Activated CD8-positive, alpha-beta T cell treated with anti-CD3 and anti-CD28 coated beads, Interleukin-2, amount 10 ng/mL, durations not matched to agents 7 days and 5 days (primary cell): ENCODE measurements at places on chromosomes 1 and 21. TPM values are rescaled to one million over a fixed set of nuclear protein-coding genes. Genes with fewer than 3 reads are reported as not detected.

ATG4C gene
- total RNA-seq, result 10.0 TPM

ZYG11A gene
- total RNA-seq, result 0.13 TPM

PLA2G4A gene
- total RNA-seq, result not detected

KNCN gene
- not detected for total RNA-seq

CDA gene
- not detected for total RNA-seq

DNA sequence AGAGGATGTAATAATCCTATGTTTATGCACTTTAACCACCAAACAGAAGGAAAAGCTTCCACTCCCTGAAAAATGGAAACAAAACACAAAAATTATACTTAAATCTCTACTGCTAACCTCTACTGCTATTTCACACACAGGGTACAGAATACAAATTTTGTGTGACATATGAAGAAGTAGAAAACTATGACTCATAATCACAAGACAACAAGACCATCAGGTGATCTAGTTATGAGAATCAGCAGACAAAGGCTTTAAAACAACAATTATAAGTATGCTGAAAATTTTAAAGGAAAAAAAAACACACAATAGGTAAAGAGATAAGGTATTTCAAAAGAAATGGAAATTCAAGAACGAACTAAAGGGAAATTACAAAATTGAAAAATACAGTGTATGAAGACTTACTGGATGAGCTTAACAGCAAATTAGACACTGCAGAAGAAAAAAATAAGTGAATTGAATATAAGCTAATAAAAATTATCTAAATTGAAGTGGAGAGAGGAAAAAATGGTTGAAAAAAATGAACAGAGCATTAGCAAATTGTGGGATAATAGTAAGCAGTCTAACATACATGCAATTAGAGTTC, 13.6 kb upstream of the NAV1 start:
- H3K4me3 ChIP-seq, result no peak overlapping the region
- peaks cover 20% of the 10 kb centered on the region for H3K36me3 ChIP-seq
- no peak for DNase-seq
- H3K27ac ChIP-seq, result no peak overlapping the region
- no peaks in the 10 kb centered on the region for H3K4me1 ChIP-seq
